ENCODE measurements at places on chromosomes 3 and 15. TPM values are rescaled to one million over a fixed set of nuclear protein-coding genes. Genes with fewer than 3 reads are reported as not detected.

Gene LRRC3B
- total RNA-seq = not detected

- no peaks in the 10 kb centered on the region for H3K27me3 ChIP-seq
- no peaks in the 10 kb centered on the region for H3K4me1 ChIP-seq
- no peaks in the 10 kb centered on the region for H3K36me3 ChIP-seq
These were observed 63.2 kb downstream of the HCN4 start for GRCh38 chr15:73305331-73306211.

DNA sequence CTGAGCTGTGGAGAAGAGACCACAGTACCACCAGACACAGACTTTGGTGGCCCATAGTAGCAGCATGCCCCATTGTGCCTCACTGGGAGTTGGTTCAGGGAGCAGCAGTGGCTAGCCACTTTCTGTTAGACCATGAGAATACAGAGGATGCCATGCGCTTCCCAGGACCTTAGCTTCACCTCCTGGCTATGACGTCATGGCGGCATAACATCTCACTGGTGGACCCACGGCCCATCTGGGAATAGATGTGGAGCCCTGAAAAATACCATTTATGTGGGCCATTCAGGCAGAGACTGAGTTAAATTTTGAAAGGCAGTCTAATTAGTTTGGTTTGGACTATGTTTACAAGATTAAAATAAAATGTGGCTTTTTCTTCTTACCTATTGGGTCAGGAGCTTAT lies 55.1 kb upstream of the NMD3 start:
- no peaks in the 10 kb centered on the region for H3K27me3 ChIP-seq
- H3K27ac ChIP-seq = no peak overlapping the region
- no peak overlapping the region for H3K4me3 ChIP-seq
- DNase-seq = no peak

Gene CATSPER2
- 0.53 TPM for total RNA-seq

DNA sequence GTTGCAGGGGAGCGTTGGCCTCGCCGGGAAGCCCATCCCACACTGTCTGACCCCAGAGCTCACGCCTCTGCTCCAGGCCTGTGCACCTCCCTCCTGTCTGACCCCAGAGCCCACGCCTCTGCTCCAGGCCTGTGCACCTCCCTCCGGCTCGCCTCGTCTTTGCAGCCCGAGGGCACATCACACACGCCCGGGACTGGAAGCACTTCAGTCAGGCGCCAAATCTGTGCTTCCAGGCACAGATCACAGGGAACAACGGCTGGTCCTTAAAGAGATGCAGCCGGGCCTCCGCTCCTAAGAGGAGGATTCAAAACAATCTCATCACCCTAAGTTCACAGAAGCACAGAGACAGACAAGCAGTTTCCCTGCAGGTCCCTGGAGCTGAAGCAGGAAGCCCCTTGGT lies 103.0 kb upstream of the RPL32 start:
- no peak overlapping the region for H3K4me3 ChIP-seq
- H3K4me1 ChIP-seq = peaks cover 22% of the 10 kb centered on the region
- no peak for DNase-seq
- H3K27me3 ChIP-seq = no peaks in the 10 kb centered on the region
- peaks cover 42% of the 10 kb centered on the region for H3K36me3 ChIP-seq

Gene WDR53
- 7.7 TPM for total RNA-seq

DNA sequence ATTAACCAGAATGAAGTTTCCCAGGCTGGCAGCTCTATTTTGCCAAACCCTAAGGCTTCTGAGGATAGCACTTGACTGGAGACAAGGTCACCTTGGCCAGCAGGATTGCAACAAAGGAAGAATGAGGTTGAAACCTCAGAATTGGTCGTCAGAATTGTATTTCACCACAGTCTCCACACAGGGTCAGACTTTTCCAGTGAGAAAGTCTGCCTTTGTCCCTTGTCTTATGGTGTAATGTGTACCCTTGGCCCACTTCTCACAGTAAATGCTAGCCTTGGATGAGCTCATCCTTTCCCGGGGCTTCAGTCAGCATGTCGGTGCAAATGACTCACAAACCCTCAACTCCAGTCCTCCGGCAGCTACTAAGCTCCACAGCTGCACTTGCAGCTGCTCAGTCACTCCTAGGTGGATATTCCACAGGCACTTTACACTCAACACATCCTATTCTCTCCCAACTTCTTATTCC lies 19.7 kb downstream of the SSR3 start:
- peaks cover 57% of the 10 kb centered on the region for H3K4me1 ChIP-seq
- peaks cover 10% of the 10 kb centered on the region for H3K36me3 ChIP-seq
- peak; percentile 96 for DNase-seq
- no peaks in the 10 kb centered on the region for H3K27me3 ChIP-seq
- H3K4me3 ChIP-seq = peak overlapping the region; percentile 19
